A549 treated with CORT108297 at 1 μM for 4 hours (cell line): ENCODE measurements at places on chromosomes 4 and X. TPM values are rescaled to one million over a fixed set of nuclear protein-coding genes. Genes with fewer than 3 reads are reported as not detected.

Gene SPANXA1
- total RNA-seq = 0.16 to 0.42 TPM (median 0.18 TPM) in 3 of 5 replicates, not detected in the others

Gene LUZP4
- total RNA-seq = not detected in 5 replicates

Gene TBC1D8B
- 1.2 to 1.6 TPM (median 1.3 TPM) in 5 replicates for total RNA-seq

Gene ATP2B3
- total RNA-seq = 0.05 to 0.25 TPM (median 0.17 TPM) in 5 replicates

Gene ZNF711
- total RNA-seq = 0.78 to 0.91 TPM (median 0.81 TPM) in 5 replicates

Gene DUX4
- not detected in 5 replicates for total RNA-seq

Gene DOK7
- total RNA-seq = 0.38 to 0.95 TPM (median 0.46 TPM) in 5 replicates

Gene ATOH1
- total RNA-seq = not detected in 5 replicates

Gene PTPN13
- total RNA-seq = 3.6 to 5.0 TPM (median 4.4 TPM) in 5 replicates

Gene RRH
- total RNA-seq = 0.06 to 0.22 TPM in 2 of 5 replicates, not detected in the others

Gene GLUD2
- 2.6 to 3.1 TPM (median 2.9 TPM) in 5 replicates for total RNA-seq

Gene CLGN
- 4.2 to 7.4 TPM (median 5.2 TPM) in 5 replicates for total RNA-seq

Gene ADAM29
- not detected in 5 replicates for total RNA-seq

Gene TMPRSS11E
- total RNA-seq = not detected in 5 replicates

Gene CXorf49
- not detected in 5 replicates for total RNA-seq

Gene TRIM61
- not detected in 5 replicates for total RNA-seq

Gene SLITRK2
- total RNA-seq = not detected in 5 replicates

Gene NAT8L
- total RNA-seq = 9.8 to 16.8 TPM (median 15.3 TPM) in 5 replicates

Gene RHOXF2B
- not detected in 5 replicates for total RNA-seq

Gene GRIA3
- total RNA-seq = not detected in 5 replicates

Gene MAOA
- total RNA-seq = 0.17 to 0.80 TPM (median 0.35 TPM) in 5 replicates

Gene ARMCX1
- 0.32 to 0.68 TPM (median 0.34 TPM) in 5 replicates for total RNA-seq
